EL (cell line): ENCODE measurements at places on chromosomes 1 and 21.

DNA sequence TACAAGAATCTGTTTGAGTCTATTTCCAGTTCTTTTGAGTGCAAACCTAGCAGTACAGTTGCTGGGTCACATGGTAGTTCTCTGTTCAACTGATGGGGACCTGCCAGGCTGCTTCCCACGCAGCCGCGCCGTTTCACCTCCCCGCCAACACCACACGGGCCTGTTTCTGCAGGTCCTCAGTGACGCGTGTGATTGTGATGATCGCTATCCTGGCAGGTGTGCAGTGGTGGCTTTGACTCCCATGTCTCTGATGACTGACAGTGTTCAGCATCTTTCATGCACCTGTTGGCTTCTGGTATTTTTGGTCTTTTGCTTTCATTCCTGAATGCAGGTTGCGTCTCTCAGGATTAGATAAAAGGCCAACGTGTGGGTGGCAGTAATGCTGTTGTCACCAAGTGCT, 41.6 kb downstream of the FAAP20 start:
- no peak for DNase-seq

DNA sequence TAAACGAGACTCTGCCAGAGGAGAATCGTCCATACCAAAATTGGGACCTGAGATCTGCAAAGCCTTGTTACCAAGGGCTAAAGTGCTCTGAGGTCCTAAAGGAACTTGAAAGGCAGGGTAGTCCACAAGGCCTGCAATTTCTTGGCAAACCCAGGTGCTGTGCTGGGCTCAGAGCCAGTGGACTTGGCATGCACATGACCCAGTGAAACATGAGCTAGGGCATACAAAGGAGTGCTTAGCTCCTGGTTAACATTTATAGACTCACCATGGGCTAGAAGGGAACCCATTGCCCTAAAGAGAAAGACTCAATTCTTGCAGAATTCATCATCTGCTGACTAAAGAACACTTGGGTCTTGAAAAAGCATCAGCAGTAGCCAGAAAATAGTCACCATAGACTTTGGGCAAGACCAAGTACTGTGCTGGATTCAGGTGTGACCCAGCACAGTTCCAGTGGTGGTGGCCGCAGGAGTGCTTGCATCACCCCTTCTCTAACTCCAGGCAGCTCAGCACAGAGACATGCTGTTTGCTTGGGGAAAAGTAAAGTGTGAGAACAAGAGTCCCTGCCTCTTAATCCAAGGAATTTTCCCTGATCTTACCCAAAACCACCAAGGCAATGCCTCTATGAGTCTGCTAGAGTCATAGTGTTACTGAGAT, 1069.4 kb upstream of the ADGRL2 start:
- DNase-seq: no peak

DNA sequence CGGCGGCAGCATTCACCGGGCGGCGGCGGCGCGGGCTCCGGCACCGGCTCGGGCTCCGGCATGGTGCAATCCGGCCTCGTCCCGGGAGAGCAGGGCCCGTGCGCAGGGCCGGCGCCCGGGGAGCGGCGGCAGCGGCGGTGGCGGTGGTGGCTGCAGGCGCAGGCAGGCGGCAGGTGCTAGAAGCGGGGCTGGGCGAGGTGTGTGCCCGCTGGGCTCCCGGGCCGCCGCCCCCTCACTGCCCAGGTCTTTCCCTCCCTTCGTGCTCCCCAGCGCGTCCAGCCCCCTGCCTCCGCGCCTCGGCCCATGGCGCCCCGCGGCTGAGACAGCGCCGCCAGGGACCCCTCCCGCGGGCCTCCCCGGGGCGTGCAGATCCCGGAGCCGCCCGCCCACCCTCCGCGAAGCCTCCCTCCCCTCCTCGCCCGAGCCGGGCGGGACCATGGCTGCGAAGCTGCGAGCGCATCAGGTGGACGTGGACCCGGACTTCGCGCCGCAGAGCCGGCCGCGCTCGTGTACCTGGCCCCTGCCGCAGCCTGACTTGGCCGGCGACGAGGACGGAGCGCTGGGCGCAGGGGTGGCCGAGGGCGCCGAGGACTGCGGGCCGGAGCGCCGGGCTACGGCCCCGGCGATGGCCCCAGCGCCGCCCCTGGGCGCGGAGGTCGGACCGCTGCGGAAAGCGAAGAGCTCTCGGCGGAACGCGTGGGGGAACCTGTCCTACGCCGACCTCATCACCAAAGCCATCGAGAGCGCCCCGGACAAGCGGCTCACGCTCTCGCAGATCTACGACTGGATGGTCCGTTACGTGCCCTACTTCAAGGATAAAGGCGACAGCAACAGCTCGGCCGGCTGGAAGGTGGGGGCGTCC, 492 bp downstream of the FOXO6 start:
- DNase-seq: no peak

- no peak for DNase-seq
Measured at GRCh38 chr1:11533790-11534787, 55.1 kb downstream of the DISP3 start.

- peak; percentile 34 for DNase-seq
Measured at GRCh38 chr1:108512239-108513043, 47.5 kb upstream of the EEIG2 start.

- DNase-seq: no peak
Measured at GRCh38 chr1:11516961-11517635, 38.1 kb downstream of the DISP3 start.

- DNase-seq: no peak
Measured at GRCh38 chr1:24058671-24059455, 53.1 kb downstream of the MYOM3 start.

- DNase-seq: peak; percentile 77
Measured at GRCh38 chr1:84619383-84620102, 45.3 kb upstream of the CTBS start.

GRCh38 chr1:91427741-91428140, 23.1 kb upstream of the HFM1 start:
- DNase-seq: no peak

GRCh38 chr1:43473463-43473862, 19.7 kb upstream of the HYI start:
- no peak for DNase-seq

DNA sequence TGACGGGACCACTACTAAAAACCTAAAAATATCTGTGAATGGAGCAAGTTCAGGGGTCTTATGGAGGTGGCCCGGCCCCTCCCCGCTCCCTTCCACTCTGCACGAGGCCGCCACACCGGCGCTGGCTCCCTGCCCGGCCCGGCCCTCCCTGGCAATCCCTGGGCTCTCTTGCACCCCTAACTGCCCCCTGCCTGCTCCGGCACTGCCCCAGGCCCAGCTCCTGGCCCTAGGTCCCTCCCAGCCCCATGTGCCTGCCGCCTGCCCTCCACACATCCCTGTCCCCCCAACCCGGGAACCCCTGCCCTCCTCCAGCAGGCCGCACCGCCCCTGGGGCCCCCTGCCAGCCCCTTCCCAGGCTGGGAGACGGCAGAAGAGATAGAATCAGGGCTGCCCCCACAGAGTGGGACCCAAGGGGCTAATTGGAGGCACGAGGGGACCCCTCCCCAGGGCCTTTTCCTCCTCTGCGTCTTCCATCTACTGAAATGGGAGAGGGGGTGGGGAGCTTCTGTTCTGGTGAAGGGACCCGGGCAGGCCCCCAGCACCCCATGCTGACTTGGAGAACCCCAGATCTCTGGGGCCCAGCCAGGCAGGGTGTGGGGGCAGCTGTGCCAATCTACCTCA, 9.3 kb upstream of the CTRC start:
- DNase-seq: no peak

- no peak for DNase-seq
Measured at GRCh38 chr1:67134695-67135094, at the start of gene C1orf141. C1orf141 (minus strand) TSS chr1:67134970; CDS start chr1:67127240, 7,730 bp downstream.

DNA sequence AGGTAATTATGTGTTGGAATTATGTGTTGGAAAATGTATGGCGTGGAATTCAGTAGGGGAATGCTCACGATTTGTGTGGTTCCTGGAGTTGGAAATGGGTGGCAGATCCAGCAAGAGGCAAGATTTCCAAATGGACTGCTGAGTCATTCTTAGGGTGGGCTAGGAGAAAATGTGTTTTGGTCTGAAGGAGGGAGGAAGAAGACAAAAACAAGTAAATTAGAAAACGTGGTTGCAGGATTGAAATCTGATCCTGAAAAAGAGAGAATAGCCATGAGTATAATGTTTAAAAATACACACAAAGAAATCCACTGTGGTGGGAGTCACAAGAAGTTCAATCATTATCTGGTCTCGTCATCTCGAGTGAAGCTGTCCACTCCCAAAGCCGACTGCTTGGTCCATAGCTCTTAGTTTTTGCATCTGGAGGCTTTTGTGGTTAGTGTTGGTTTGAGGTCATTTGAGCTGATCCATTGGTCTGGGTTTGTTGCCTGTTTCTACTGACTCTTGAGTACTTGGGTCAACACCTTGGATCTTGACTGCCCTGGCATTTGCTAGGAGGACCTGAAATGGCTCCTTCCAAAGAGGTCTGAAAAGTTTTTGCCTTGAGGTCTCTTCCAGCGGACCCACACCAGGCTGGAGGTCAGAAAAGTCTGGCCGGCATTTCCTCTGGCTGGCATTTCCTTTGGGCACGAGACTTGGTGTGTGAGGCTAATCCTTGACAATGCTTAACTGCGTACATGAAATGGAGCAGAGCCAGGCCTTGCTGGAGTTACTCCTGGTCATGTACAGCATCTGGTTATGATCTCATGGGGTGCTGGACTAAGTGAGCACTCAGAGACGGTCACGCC, 9.2 kb downstream of the MX2 start:
- peak; percentile 50 for DNase-seq

GRCh38 chr1:168636200-168636599, 59.8 kb downstream of the XCL1 start:
- DNase-seq: no peak

DNA sequence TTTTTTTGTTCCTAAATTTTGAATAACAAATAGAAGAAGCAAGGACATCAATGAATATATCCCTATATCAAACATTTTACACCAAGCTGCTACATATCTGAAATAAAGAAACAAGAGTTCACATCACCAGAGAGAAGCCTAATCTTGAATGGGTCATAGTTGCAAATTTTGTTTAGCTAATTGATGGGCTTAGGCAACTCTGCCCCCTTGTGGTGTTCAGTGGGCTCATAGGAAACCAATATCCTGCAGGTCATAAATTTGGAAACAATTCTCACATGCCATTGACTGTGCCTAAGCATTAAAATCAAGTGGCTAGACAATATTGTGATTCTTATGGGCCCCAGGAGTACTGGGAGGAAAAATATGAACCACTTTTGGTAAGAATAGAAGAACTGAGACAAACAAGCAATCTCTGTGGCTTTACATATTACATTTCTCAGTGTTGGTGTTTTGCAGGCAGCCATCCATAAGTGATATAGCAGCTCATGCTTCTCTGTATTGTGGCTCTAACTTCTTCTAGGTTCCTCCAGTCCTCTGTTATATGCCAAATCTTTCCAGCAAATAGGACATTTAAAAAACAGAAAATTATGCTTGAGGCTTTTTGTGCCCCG, 1262.8 kb upstream of the PRMT6 start:
- DNase-seq: peak; percentile 3

GRCh38 chr1:181545395-181545794, 62.1 kb downstream of the CACNA1E start:
- no peak for DNase-seq

GRCh38 chr1:182113879-182114626, 52.5 kb upstream of the ZNF648 start:
- no peak for DNase-seq

DNA sequence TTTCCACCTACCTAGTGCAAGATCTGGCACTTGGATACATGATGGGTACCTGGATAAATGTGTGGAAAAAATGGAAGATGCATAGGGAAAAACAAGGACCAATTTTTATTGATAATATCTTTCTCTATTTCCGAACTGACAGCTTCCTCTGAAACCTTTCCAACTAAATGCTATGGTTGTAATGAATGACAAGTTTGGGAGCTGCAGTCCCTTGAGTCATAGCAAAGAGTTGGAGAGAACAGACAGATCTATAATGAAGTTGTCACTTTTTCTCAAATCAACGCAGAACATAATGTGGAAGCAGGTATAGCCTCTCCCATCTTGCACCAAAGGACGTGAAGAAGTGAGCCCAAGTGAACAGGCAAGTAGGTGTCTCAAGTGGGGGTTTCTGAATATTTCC, 296.5 kb upstream of the KAZN start:
- no peak for DNase-seq

- DNase-seq: peak; percentile 65
Measured at GRCh38 chr1:155124503-155125463, 2.9 kb upstream of the EFNA1 start.

DNA sequence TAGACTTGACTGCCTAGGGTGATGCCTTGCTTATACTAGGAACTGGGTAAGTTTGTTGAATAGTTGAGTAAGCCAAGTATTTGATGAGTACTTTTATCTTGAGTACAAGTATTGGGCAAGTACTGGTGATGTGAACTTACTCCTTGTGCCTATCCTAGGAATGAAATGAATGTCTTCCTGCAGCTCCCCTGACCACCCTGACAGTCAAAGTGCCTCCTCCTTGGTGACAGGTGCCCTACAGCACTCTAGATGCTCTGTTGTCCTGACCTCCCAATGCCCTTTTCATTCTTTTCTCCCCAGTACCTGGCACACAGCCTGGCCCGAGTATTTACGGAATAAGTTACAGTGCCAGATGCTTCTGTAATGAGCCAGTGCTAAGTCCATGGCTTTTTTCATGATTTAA, 25.5 kb downstream of the PCSK9 start:
- DNase-seq: peak; percentile 66

DNA sequence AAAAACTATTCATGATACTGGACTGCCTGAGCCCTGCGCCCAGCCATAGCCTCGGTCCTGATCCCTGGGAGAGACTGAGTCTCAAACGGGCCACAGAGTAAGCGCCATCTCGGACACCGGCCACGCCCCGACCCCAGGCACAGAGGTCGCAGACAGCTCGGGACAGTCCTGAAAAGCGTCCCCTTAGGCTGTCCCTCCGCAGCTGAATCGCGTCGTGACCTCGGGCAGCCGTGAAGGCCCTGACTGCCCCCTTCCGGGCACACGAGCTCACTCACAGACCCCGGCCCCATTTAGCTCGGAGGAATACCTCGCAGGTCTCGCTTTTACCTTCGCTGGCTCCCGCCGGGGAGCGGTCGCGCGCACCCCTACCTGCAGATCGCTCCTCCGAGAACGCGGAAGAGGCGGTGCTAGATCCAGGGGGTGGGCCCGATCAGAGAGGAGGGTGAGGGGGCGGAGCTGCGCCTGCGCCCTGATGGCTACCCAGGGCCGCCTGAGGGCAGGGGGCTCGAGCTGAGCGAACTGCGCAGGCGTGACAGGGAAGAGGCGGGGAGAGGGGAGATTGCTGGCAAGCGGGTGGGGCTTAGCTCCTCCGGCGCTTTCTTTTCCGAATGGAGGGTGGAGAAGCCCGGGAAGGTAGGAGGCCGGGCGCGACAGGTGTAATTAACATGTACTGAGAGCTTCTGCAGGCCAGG, at the start of gene MKNK1:
TSS of gene MKNK1 (minus strand) at position 411 of the 692 bp plus-strand sequence. CDS start 20,941 bp downstream, outside the sequence.
- DNase-seq: peak; percentile 95

DNA sequence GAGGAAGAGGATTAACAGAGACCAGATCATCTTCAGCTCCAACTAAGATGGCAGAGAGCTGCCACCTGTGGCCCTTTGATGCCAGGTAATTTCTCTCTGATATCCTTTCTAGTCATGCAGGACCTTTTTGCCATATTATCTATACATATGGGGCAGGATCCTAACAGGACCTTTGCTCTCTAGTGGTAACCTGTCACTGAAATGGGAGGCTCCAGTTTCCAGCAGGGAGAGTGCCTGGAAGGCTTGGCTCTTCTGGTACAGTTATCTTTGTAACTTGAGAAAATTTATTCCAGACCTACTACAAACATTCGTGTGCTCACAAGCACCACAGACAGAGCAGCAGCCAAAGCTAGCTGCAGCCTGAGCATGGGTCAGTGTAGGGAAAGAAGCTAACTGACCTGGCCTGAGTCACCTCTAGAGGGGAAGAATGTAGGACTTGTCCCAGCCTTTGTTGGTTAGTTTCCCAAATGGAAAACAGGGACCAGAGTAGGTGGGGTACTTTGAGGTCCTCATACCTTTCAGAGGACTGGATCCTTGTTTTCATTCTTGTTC, 86.5 kb upstream of the MACF1 start:
- DNase-seq: no peak
